KBM-7 (cell line): ENCODE measurements at places on chromosomes 4 and X.

GRCh38 chrX:12978205-12979025, 3.5 kb downstream of the TMSB4X start:
- DNase-seq, result peak; percentile 84

DNA sequence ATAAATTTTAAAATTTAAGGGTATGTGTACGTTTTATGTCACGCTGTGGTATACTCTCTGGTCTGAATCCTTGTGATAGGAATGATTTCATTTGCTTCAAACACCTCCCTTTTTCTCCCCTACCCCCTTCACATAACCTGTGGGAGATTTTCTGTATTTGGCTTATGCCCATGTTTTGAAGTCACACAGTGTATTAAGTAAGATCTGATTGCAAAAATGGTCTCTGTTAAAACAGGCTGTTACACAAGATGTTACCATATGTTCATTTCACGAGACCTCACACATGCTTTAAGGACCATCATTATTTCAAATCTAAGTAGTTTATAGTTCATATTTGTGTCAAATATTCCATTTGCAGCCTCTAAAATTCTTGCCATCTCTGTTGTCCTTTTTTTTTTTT, 63.5 kb downstream of the TMEM131L start:
- DNase-seq, result no peak

DNA sequence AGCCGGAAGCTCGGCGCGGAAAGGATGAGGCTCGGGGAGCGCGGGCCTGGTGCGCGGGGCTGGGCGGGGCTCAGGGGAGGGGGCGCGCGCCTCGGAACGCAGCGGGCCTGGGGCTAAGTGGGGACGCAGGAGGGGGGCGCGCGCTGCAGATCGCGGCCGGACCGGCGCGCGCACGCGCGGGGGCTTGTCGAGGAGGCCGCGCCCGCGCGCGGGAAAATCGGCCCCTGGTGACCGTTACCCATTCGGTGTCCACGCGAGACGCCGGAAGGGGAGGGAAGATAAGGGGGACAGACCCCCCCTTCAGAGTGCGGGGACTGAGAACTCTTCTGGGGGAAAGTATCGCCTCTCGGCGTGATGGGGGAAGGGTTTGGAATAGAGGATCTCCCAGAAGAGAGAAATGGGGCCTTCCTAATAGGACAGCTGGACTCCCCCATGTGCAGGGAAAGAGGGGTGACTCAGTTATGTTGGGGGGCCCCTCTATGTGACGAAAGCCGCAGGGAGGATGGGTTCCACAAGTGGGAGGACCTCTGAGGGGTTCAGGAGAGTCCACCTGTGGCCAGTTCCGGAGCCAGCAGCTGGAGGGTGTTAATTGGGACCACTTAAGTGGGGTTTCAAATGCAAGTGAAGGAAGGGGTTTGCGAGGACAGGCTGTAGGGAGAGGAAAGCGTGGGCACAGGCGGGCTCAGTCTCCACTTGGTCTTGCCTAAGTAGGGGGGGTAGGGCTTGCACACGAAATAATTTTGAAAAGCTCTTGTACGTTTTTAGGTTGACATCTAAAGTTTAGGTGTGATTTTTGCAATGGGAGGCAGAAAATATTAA, 584 bp downstream of the SUV39H1 start:
- DNase-seq, result peak; percentile 63

GRCh38 chrX:18702362-18703195, 4.9 kb upstream of the PPEF1 start:
- DNase-seq, result no peak

- DNase-seq, result peak; percentile 16
These were observed 41.8 kb upstream of the AP1AR start for GRCh38 chr4:112189754-112190153.

DNA sequence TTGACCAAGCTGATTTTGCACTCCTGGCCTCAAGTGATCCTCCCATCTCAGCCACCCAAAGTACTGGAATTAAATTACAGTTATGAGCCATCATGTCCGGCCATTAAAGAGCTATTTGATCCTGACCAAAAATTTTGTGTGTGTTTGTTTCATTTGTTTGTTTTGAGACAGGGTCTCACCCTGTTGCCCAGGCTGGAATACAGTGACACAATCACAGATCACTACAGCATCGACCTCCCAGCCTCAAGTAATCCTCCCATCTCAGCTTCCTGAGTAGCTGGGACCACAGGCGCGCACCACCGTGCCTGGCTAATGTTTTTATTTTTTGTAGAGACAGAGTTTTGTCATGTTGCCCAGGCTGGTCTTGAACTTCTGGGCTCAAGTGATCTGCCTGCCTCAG, 82.9 kb upstream of the RBPJ start:
- no peak for DNase-seq

GRCh38 chrX:20527558-20528011, 260.9 kb upstream of the RPS6KA3 start:
- peak; percentile 55 for DNase-seq

DNA sequence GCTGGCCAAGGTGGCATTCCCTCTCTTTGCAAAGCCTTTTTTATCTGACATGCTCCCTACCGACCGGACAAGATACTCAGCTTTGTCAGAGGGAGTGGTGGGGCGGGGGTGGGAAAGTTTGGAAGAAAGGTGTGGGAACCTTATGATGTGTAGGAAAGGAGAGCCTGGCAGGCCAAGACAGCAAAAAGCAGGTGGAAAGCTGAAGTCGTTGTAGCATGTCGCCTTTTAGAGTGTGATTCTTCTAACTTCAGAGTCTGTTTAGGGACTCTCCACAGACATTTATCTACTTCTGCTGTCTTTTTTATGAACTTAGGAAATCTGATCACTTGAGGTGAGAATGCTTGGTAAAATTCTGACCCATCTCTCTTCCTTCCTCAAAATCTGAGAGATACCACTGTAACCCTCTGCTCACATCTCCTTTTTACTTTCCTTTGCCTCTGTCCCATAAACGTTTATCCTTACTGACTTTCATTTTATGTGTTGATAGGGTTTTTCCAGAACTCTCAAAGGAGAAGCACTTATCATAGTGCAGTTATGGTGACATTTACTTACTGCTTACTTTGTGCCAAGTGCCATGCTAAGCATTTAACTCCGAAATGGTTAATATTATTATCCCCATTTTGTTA, 8.2 kb upstream of the RUFY3 start:
- peak; percentile 60 for DNase-seq

DNA sequence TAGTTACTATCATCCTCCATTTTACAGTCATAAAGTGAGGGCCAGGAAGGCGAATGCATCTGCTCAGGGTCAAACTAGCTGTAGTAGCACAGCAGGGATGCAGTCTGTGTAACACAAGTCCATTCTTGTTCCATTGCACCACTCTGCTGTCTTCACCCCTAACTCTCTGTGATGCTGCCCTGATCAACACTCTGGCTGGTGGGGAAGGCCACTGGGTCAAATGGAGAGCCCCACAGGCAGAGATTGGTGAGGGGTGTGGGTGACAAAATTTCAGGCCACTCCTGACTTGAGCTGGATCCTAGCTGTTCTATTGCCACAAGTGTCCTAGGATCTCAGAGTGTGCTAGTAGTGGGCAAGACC, 136.5 kb downstream of the PJA1 start:
- no peak for DNase-seq

- peak; percentile 44 for DNase-seq
These were observed 118.5 kb upstream of the ANK2 start for GRCh38 chr4:112931001-112931400.

- no peak for DNase-seq
These were observed 556.1 kb downstream of the SPRY1 start for GRCh38 chr4:123952530-123953274.

DNA sequence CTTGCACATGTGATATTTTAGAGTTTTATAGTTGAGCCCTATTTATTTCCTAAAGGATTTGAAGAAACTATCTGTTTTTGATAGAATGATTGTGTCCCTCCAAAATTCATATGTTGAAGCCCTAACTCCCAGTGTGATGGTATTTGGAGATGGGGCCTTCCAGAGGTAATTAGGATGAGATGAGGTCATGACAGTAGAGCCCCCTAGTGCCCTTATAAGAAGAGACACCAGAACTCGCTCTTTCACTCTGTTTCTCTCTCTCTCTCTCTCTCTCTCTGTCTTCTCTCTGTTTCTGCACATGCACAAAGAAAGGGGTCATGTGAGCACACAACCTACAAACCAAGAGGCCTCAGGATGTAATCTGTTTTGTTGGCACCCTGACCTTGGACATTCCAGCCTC, 921.9 kb upstream of the DIAPH2 start:
- peak; percentile 27 for DNase-seq

GRCh38 chrX:150363561-150364346, 637 bp downstream of the MAMLD1 start:
- peak; percentile 47 for DNase-seq

DNA sequence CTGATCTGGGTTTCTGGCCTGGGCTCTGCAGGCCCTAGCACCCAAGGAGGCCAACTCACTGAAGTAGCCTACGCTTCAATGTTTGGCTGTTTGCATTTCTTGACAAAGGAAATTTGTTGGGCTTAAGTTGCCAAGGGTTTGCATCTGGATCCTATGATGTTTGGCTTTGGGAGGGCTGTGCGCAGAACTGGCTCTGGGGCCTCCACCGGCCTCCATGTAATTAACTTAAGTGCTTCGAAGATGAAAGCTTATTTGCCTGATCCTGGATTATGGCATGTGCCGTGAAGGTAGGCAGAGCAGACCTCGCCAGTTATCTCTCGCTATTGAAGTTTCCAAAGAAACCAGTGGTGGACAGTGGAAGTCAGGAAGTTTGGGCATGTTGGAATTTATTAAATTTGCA, 124.3 kb upstream of the STX18 start:
- no peak for DNase-seq

DNA sequence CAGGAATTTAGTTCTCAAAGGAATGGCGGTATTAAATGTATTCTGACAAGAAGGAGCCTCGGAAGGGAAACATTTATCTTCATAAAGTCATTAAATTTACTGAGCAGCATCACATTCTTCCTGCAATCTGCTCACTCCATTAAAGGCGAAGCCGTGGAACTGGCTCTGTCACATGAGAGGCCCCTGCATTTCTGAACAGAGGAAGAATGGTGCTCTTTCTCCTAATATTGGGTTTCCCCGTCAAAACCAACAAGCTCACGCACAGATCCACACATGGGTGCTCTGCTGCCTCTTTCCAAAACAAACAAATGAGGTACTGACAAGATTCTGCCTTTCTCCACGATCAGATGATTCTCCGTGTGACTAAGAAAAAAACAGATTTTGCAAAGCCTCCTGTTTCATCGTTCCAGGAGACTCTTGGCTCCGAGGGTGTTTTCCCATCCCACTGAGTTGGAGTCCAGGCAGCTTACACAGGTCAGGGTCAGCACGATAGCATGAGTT, 191.2 kb downstream of the IDS start:
- no peak for DNase-seq

GRCh38 chr4:38049545-38050170, 89.5 kb downstream of the PTTG2 start:
- no peak for DNase-seq

- DNase-seq, result no peak
These were observed 455.4 kb downstream of the PCDH18 start for GRCh38 chr4:137076908-137077307.

DNA sequence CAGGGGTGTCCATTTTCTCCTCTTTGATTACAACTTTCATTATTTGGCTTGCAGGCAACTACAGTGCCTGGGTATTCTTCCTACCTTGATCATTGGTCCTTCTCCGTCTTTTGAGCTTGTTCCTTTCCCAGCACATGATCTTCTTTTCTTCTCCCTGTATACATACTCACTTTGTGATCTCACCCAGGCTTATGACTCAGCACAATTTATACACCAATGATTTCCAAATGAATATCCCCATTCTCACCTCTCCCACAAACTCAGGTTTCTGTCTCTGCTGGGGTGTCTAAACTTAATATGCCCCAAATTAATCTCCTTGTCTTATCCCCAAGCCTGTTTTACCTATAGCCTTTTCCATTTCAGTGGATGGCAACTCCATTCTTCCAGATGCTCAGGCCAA, 19.5 kb upstream of the C4orf54 start:
- DNase-seq, result no peak

GRCh38 chrX:700936-701335, 70.3 kb downstream of the SHOX start:
- DNase-seq, result no peak

DNA sequence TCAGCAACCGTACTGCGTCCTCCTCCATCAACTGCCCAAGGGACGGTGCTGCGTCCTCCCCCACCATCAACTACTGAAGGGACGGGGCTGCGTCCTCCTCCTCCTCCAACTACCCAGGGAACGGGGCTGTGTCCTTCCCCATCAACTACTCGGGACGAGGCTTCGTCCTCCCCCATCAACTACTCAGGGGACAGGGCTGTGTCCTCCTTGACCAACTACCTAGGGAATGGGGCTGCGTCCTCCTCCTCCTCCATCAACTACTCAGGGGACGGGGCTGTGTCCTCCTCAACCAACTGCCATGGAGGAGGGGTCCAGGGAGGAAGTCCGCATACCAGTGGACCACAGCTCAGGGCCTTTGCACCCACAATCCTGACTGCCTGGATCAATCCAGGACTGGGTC, 24.4 kb downstream of the PPP2R3B start:
- DNase-seq, result no peak

DNA sequence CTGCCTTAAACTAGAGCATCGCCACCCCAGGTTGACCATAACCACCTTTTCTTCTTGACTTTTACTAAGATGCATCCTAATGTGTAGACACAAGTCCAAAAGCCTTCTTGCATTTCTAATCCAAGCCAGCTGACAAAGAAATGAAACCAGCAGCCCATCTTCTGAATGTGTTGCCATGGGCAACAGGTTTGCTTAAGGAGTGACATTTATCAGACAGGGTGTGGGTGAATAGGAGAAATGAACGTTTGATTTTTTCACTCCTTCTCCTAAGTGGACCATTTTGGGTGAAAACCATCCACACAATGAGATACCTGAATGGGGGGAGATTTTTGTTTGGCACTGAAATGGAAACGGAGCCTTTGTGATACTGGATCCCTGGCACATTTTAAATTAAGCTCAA, 72.7 kb upstream of the C4orf50 start:
- DNase-seq, result no peak

GRCh38 chr4:117549524-117549923, 464.1 kb upstream of the TRAM1L1 start:
- DNase-seq, result no peak

- DNase-seq, result no peak
These were observed 2.0 kb downstream of the NYX start for GRCh38 chrX:41449131-41449530.

GRCh38 chr4:53147197-53147596, 218.7 kb downstream of the SCFD2 start:
- no peak for DNase-seq

DNA sequence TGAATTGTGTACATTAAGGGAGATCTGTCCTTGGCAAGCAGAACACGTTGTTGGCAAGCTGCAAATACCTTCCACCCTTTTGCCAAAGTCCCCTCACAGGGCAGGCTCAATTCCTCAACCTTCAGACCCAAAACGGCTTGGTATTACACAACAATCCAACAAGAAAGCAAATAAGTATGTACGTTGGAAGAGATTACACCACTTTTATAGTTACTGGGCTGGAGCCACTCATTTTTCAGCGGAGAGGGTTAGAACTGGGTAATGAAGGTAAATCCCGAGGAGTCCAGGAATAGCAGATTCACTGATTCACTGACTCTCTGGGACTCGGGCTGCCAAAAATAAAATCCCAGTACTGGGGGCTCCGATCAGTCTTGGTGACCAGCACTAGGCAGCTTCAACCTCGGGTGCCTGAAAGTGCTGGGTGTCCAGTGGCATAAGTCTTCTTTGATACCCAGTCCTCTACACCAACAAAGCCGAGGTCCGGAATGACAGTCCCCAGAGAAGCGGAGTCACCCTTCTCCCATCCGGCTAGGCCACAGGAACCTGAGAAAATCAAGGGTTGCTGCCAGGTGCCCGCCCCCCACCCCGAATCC, 587 bp downstream of the TIMM8A start:
- peak; percentile 41 for DNase-seq
